ENCODE measurements at places on chromosomes 7 and 10. TPM values are rescaled to one million over a fixed set of nuclear protein-coding genes. Genes with fewer than 3 reads are reported as not detected.
A peak's percentile ranks its signal among the peaks of the same experiment; 100 is the strongest.

DNA sequence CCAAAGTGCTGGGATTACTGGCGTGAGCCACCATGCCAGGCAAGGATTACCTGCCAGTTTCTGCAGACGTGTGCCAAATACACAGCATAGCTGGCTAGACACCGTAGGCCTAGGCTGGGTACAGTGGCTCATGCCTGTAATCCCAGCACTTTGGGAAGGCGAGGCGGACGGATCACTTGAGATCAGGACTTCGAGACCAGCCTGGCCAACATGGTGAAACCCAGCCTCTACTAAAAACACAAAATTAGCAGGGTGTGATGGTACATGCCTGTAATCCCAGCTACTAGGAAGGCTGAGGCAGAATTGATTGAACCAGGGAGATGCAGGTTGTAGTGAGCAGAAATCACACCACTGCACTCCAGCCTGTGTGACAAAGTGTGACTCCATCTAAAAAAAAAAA is 868 bp downstream of the RFC2 start:
- peak overlapping the region; percentile 93 for H3K4me3 ChIP-seq
- H3K4me1 ChIP-seq: peaks cover 24% of the 10 kb centered on the region
- H3K36me3 ChIP-seq: peaks cover 32% of the 10 kb centered on the region

- H3K27ac ChIP-seq: no peak overlapping the region
- peaks cover 12% of the 10 kb centered on the region for H3K4me1 ChIP-seq
- no peaks in the 10 kb centered on the region for H3K27me3 ChIP-seq
Observed at GRCh38 chr7:20542594-20542993, 72.9 kb upstream of the ABCB5 start.

DNA sequence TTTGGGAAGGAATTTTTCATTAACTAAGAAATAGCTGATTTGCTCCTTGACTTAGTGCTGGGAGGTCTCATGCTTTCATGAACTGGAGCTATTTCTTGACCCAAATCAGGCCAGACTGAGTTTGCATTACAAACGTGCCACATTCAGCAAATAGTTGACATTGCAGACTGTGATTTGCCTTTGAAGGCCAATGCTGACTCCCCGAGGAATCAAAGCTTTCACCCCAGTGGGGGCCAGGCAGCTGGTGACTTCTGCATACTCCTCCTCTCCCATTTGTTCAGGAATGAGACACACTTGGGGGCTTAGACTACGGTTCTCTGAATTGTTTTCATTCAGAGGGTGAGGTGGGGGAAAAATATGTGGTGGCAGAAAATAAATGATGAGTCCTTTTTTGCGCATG is 111.0 kb upstream of the JAZF1 start:
- H3K36me3 ChIP-seq: no peaks in the 10 kb centered on the region
- peaks cover 4% of the 10 kb centered on the region for H3K27me3 ChIP-seq
- no peak for DNase-seq

DNA sequence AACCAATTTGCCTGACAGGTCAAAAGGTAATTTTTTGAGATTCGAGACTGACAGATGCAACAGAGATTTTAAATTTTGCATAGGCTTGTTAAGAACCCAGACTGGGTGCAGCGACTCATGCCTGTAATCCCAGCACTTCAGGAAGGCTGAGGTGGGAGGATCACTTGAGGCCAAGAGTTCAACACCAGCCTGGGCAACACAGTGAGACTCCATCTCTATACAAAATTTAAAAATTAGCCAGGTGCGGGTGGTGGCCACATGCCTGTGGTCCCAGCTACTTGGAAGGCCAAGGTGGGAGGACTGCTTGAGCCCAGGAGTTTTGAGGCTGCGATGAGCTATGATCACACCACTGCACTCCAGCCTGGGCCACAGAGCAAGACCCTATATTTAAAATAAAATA is 34.6 kb downstream of the AMZ1 start:
- no peak overlapping the region for H3K4me3 ChIP-seq
- peak; percentile 19 for DNase-seq
- H3K27ac ChIP-seq: no peak overlapping the region
- H3K4me1 ChIP-seq: peaks cover under 1% of the 10 kb centered on the region
- H3K27me3 ChIP-seq: no peaks in the 10 kb centered on the region
- H3K36me3 ChIP-seq: peaks cover 10% of the 10 kb centered on the region

DNA sequence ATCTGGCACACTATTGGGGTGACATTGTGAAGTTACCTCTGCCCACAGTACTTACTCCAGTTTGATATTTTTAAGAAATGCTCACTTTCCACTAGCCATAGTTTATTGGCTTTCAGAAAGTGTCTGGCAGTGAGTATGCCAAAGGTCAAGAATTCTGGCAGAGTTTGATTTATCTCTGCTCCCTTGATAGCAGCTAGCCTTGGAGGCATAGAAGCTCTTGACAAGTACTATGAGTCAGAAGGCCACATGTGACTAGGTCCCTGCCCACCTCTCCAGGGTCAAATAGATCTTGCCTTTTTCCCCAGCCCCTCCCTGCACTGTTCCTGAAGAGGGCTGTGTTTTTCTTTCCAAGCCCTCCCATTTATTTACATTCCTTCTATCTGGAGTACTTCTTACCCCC is 202.2 kb downstream of the AUTS2 start:
- H3K4me1 ChIP-seq: peaks cover 14% of the 10 kb centered on the region
- no peaks in the 10 kb centered on the region for H3K27me3 ChIP-seq
- no peak overlapping the region for H3K27ac ChIP-seq
- H3K4me3 ChIP-seq: no peak overlapping the region
- no peaks in the 10 kb centered on the region for H3K36me3 ChIP-seq

TBX20 gene
- not detected for total RNA-seq
